ENCODE measurements at places on chromosomes 16 and 17.

DNA sequence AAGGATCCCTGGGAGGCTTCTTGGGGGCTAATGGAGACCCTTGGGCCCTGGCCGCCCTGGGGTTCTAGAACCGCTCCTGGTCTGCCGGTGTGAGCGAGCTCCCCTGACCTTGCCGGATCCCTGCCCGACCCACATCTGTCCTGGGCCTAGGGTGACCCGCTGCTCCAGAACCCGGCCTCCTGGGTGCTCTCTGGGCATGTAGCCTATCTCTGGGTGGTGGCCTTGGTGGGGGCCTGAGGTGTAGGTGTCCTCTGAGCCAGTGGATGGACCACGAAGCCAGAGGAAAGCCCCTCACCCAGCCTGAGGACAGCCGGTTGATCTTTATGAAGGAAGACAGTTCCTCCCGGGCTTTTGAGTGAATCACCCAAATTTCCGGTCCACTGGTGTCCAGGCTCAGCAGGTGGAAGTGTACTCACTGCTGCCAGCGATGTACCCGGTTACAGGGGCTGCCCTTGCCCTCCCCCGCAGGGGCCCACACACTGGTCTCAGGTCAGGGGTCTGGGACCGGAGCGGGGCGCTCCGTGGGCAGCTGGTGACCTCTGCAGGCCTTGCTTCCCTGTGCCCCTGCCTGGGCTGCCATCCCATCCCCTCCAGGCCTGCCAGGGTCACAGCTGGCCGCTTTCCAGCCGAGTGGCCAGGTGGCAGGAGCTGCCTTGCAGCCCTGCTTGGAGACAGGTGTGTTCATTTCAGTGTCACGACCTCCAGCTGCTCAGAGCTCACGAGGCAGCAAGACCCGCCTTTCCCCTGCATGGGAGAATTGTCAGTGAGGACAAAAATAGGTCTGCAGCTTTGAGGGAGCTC is 10.5 kb upstream of the GSE1 start:
- no peak for DNase-seq

DNA sequence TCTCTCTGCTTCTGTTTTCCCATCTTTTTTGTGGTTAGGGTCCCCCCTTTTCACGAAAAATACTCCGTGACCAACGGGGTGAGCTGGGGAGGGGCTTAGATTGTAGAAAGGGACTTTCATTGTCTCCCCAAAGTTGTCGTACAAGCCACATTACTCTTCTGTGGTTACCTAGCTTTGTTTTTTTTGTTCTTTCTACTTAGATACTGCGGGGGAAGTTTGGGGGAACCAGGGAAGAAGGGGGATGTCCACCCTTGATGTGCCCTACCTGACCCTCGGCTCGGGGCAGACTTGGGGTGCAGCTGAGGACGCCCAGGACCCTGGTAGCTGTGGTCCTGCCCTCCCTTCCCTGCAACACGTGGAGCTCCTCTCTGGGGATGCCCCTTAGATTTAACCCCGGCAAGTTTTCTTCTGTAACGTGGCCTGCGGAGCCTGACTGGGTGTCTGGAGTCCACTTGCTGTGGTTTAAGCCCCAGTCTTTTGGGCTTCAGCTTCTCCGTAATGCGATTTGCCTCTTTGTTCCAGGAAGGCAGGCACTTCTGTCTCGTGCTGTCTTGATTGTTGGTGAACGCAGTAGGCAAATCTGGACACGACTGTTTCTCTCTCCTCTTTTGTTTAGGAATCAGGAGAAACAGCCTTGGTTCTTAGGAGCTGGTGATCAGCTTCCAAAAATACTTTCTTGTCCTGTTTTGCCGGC is 892 bp downstream of the ABCC1 start:
- DNase-seq, result no peak

GRCh38 chr17:38587947-38588787 is 17.6 kb downstream of the SRCIN1 start:
- DNase-seq, result no peak

- no peak for DNase-seq
Observed at GRCh38 chr16:17885659-17886207, 415.0 kb upstream of the XYLT1 start.

GRCh38 chr17:43905985-43906852 is 1.1 kb downstream of the MPP2 start:
- DNase-seq, result no peak
